ENCODE measurements at places on chromosomes 13 and 19. TPM values are rescaled to one million over a fixed set of nuclear protein-coding genes. Genes with fewer than 3 reads are reported as not detected.

DNA sequence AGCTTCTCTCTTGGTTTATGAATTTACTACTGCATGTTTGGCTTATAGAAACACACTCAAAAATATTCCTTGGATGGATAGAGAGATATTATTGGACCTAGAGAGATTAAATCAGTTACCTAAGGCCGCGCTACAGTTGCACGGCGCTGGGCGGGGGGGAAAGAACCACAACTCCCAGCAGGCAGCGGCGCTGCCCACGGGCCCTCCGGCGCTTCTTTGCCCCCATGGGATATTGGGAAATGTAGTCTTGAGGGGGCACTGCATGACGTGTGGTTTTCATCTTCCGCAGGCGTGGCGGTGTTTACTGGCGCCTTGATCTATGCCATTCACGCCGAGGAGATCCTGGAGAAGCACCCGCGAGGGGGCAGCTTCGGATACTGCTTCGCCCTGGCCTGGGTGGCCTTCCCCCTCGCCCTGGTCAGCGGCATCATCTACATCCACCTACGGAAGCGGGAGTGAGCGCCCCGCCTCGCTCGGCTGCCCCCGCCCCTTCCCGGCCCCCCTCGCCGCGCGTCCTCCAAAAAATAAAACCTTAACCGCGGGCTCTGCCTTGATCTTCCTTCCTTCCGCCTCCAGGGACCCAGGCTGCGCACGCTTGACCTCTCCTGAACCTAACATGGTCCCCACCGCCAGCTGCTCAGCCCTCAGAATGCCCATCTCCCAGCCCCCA lies 4.8 kb downstream of the EMP3 start:
- DNase-seq, result peak; percentile 86

DNA sequence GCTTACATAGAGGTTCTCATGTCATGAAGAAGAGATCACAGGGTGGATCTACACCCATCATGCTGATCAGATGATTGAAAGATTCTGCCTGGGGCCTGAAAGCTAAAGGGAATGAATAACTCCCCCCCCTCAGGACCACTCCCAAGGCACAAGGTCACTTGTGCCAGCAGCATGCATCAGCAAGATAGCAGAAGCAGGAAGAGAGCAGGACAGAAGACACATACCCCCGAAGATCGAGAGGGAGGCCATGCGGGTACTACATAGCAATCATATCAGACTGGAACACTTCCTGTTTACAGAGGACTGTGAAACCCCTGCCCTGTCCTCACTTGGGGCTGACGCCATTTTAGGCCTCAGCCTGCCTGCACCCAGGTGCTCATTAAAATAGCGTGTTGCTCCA lies 143.2 kb upstream of the EDNRB start:
- no peak for DNase-seq

Gene CCDC169
- total RNA-seq, result 1.4 TPM

Gene CD320
- 32.0 TPM for total RNA-seq

Gene LPAR2
- total RNA-seq, result 82.2 TPM

Gene RELB
- 145 TPM for total RNA-seq
